ENCODE measurements at places on chromosomes 2 and 18. TPM values are rescaled to one million over a fixed set of nuclear protein-coding genes. Genes with fewer than 3 reads are reported as not detected.

The SMYD1 gene
- not detected for total RNA-seq

The PASK gene
- 6.4 TPM for total RNA-seq

The NCKAP5 gene
- 8.8 TPM for total RNA-seq

The SLC30A3 gene
- total RNA-seq, result 1.2 TPM

The C2orf78 gene
- total RNA-seq, result not detected

The APCDD1 gene
- 110 TPM for total RNA-seq

The ZNF142 gene
- total RNA-seq, result 22.8 TPM

The DSC2 gene
- 108 TPM for total RNA-seq

The MAP2 gene
- total RNA-seq, result 15.5 TPM

The FHOD3 gene
- 5.6 TPM for total RNA-seq

The GREB1 gene
- total RNA-seq, result 35.4 TPM

The POTEJ gene
- total RNA-seq, result not detected

The TRAF3IP1 gene
- total RNA-seq, result 10.3 TPM

The DSG4 gene
- total RNA-seq, result not detected

The TSPYL6 gene
- not detected for total RNA-seq

The TDRD15 gene
- not detected for total RNA-seq

The ANTXR1 gene
- total RNA-seq, result 102 TPM

The REG3A gene
- not detected for total RNA-seq

The MOGAT1 gene
- total RNA-seq, result not detected

The DTNA gene
- 18.4 TPM for total RNA-seq

The TLX2 gene
- 6.6 TPM for total RNA-seq

The SERPINB12 gene
- 20.1 TPM for total RNA-seq

The AMER3 gene
- total RNA-seq, result not detected

The ZNF892 gene
- total RNA-seq, result 2.7 TPM

The CASP8 gene
- total RNA-seq, result 29.2 TPM

The CRYGC gene
- total RNA-seq, result not detected

The BCL2 gene
- total RNA-seq, result 18.7 TPM

The FAHD2B gene
- total RNA-seq, result 28.2 TPM

The SMYD5 gene
- 16.0 TPM for total RNA-seq

The CDCA7 gene
- total RNA-seq, result 9.1 TPM

The C1QL2 gene
- not detected for total RNA-seq

The EML4 gene
- 26.0 TPM for total RNA-seq

The FER1L5 gene
- total RNA-seq, result 0.74 TPM

The POTEC gene
- not detected for total RNA-seq

The OTOF gene
- 0.49 TPM for total RNA-seq

The CCDC85A gene
- total RNA-seq, result 4.7 TPM

The SPDYA gene
- 5.2 TPM for total RNA-seq

The AQP12B gene
- total RNA-seq, result not detected

All from vagina (tissue), 2 donors.